ENCODE measurements at places on chromosomes 3 and 15.

GRCh38 chr15:42011074-42011473 lies 9.8 kb downstream of the PLA2G4E start:
- DNase-seq = no peak

- DNase-seq = no peak
Observed at GRCh38 chr3:16999871-17000270, 115.1 kb downstream of the PLCL2 start.

- no peak for DNase-seq
Observed at GRCh38 chr3:74041068-74041675, 416.4 kb upstream of the PDZRN3 start.

- DNase-seq = peak; percentile 94
Observed at GRCh38 chr3:188220988-188221818, 67.2 kb downstream of the LPP start.

DNA sequence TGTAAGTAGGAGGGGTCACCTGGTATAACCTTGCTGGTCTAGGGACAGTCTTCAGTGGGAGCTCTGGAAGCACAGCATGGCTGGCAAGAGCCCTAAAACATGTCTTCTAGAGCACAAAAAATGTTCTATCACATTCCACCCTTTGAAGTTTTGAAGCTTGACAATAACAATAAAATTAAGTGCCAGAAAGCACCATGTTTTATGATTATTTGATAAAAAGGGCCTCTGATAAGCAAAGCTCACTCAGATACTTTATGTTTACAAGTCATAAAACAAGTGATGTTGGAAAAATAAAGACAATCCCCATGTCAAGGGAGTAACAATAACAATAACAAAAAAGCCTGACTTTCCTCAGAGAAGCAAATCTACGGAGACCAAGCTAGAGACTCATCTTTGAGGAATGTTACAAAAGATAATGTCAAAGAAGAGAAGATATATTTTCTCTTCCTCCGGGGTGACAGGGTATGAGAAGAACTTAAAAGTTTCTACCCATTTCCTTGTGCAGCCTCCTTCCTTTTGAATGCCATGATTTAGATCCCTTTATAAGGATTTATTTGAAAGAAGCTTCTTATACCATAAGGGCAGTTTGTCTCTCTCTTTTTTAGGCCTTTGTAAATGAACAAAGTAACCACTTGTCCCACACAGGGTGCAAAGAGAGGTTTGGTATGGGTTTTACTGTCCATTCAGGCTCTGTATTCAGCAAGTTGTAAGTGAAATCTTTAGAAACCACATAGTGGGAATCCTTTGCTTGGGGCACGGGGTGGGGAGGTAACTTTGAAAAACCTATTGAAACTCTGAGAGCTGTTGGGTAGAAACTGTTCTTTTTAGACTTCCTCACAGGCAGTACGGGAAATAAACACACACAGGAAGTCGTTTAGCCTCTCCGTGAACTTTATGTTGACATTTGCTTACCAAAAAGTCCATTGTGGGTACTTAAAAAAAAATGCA lies 109.6 kb upstream of the RBMS3 start:
- DNase-seq = peak; percentile 82

DNA sequence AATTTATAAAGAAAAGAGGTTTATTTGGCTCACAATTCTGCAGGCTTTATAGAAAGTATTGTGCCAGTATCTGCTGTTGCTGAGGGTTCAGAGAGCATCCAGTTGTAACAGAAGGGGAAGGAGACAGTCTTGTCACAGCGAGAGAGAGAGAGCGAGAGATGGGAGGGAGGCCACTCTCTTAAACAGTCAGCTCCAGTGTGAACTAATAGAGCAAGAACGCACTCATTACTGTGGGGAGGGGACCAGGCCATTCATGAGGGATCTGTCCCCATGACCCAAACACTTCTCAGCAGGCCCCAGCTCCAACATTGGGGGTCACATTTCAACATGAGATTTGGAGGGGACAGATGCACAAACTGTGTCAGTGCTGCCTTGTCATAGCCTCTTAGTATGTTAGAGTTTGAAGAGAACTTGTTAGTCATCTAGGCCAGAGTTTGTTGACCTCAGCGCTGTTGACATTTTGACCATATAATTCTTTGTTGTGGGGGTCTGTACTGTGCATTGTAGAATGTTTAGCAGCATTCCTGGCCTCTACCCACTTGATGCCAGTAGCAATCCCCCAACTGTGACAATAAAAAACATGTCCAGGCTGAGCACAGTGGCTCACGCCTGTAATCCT lies 15.3 kb downstream of the STARD9 start:
- DNase-seq = no peak

DNA sequence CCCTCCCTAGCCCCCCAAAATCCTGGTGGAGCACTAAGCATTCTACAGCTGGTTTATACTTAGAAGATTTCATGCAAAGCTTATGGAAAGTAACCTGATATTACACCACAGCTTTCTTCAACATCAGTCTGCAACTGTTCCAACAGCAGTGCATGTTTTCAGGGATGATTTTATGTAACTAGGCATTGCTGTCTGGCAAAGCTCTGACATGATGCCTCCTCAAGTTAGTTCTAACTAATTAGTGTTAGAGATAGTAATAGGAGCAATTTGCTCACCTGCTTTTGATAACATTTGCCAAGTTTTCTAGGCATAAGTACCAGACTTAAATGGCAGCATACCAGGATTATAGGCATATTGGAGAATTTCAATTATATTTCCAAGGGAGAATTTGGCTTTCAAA lies 330.3 kb upstream of the SGO1 start:
- no peak for DNase-seq

GRCh38 chr15:93527374-93528050 lies 438.5 kb upstream of the RGMA start:
- DNase-seq = no peak

DNA sequence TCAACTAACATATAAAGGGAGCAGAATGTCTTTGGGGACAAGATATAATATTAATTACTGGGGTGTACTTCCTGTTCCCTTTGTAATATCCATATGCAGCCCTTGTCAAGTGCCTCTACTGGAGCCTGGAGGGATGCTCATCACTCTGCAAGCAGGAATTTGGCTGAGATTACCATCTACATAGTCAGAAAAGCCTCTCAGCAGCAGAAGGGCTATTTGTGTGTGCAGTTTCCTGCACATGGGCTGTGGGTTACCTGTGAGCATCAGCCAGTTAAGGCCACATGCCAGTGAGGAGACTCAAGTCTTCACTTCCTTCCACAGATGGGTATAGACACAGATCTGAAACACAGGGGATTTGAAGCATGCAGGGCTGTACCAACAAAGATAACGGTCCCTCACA lies 278.1 kb upstream of the PLSCR5 start:
- DNase-seq = peak; percentile 18

GRCh38 chr15:82126346-82126745 lies 80.5 kb upstream of the MEX3B start:
- DNase-seq = no peak

- no peak for DNase-seq
Observed at GRCh38 chr3:78496501-78496900, 1271.3 kb downstream of the ROBO1 start.

DNA sequence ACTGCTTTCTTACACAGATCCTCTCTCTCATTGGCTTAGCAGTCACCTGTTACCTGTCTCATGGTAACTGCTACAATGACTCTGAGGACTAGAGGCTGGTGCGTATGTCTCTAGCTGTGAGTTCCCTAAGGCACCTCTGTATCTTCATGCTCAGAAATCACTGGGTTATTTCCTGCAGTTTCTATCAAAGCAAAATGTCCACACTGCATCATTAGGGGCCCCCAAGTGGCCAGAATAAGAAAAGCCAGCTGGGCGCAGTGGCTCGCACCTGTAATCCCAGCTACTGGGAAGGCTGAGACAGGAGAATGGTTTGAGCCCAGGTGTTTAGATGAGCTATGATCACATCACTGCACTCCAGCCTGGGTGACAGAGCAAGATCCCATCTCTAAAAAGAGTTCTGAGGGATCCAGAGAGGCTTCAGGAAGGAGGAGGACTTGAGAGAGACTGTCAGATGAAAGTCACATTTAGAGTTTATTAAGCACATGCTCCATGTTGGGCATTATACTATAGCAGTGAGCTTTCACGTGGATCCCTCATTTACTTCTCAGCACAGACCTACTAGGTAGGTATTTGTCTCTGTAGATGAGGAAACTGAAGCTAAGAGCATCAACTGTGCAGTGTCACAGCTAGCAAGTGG lies 2.3 kb upstream of the VPS18 start:
- DNase-seq = peak; percentile 59

GRCh38 chr3:51709004-51709420 lies 2.1 kb downstream of the GRM2 start:
- no peak for DNase-seq

DNA sequence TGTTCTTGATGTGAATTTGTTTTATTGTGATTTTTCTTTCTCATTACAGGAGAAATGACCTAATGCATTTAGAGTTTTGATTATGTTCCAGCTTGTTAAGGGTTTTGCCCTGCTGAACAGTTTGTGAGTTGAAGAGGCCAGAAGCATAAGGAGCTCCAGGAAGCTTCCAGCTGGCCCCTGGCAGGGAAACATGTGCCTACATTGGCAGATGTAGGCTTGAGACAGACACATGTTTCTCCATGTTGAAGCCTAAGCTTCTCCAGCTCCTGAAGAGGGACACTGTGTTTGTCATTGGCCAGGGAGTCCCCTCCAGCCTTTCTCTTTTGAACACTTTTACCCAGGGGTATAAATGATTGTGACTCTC lies 88.4 kb downstream of the ASB7 start:
- DNase-seq = peak; percentile 23

DNA sequence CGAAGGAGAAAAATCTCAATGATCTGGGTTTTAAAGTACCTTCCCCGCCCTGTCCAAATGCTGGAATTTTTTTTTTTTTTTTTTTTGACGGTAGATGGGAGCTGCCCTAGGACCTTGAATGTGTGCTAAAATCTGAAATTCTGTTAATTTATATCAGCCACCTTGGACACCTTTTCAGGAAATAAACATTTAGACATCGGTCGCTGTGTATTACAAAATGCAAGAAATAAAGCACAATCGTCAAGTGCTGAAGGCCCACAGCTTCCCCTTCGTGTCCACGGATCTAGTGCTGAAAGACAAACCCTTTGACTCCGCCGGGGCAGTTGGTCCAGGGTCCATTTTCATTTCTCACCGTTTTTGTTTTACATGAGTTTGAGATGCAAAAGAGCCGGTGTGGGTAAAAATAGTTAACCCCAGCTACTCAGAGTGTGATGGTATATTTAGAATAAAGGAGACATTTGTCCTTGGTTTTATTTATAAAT lies 90.2 kb upstream of the CHD2 start:
- DNase-seq = peak; percentile 66

GRCh38 chr3:76943058-76943457 lies 96.8 kb upstream of the ROBO2 start:
- no peak for DNase-seq

- DNase-seq = no peak
Observed at GRCh38 chr15:82808634-82809041, 790 bp upstream of the WHAMM start.

DNA sequence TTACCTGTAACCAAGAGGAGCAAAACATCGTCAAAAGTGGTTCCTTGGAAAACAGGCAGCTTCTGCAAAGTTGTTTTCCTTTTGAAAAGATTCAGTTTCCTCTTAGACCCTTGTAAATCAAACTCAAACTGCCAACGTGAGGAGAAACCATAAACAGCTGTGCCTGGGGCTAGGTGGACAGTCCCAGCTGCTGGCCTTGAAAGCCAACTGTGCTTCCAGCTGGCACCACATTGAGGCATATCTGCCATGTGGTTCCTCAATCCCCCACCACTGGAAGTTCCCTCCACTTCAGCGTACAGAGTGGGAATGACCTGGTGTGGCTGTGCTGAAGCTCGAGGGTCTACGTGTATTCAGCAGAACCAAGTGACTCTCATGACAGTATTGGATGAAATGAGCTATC lies 40.9 kb downstream of the HRH1 start:
- peak; percentile 55 for DNase-seq

GRCh38 chr3:108004647-108005046 lies 86.2 kb downstream of the CD47 start:
- DNase-seq = no peak

DNA sequence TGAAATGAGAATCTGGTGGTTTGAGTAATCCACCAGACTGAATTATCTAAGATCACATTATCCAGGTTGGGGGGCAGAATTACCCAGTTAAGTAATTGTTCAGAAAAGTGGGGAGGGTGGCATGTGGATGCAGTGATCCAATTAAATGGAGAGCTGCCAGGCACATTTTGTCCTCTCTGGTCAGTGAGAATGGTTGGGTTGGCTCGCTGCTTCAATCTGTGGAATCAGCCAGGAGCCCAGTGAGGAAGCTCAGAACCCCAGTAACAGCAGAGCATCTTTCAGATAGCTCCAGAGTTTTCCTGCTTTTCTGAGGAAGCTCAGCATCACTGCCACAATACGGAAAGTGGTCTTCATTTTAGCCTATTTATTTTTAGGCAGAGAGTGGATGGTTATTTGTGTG lies 6.4 kb upstream of the EXOG start:
- no peak for DNase-seq

- DNase-seq = peak; percentile 26
Observed at GRCh38 chr15:90076716-90077115, 25.6 kb downstream of the IDH2 start.

GRCh38 chr15:34355241-34355640 lies 11.8 kb downstream of the LPCAT4 start:
- no peak for DNase-seq

- no peak for DNase-seq
Observed at GRCh38 chr15:85941186-85941855, 138.3 kb upstream of the AGBL1 start.

- no peak for DNase-seq
Observed at GRCh38 chr3:39869890-39870289, 60.5 kb downstream of the MYRIP start.

- no peak for DNase-seq
Observed at GRCh38 chr3:69542089-69542804, 156.4 kb upstream of the FRMD4B start.

DNA sequence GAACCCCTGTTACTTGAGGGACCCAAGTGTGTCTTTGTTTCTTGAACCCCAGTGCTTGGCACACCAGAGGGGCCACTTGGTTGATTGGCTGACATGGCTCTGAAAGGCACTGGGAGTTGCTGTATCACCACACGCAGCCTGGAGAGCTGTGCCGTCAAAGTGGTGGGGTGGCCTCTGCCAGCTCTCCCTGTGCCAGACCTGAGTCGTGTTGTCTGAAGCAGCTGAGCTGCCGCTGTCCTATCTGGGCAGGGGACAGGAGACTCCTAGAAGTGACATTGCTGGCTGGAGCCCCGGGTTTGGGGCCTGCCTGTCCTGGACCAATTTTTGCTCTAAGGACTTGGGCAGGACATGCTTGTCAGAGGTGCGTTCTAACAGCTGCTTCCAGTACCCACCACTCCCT lies 5.5 kb upstream of the SNX22 start:
- DNase-seq = no peak

- no peak for DNase-seq
Observed at GRCh38 chr3:10648181-10648580, 142.8 kb upstream of the ATP2B2 start.
